Left ventricle myocardium superior (tissue), 1 donor: ENCODE measurements at places on chromosomes 7 and 10. TPM values are rescaled to one million over a fixed set of nuclear protein-coding genes. Genes with fewer than 3 reads are reported as not detected.

Gene KCNIP2
- total RNA-seq: 568 TPM

DNA sequence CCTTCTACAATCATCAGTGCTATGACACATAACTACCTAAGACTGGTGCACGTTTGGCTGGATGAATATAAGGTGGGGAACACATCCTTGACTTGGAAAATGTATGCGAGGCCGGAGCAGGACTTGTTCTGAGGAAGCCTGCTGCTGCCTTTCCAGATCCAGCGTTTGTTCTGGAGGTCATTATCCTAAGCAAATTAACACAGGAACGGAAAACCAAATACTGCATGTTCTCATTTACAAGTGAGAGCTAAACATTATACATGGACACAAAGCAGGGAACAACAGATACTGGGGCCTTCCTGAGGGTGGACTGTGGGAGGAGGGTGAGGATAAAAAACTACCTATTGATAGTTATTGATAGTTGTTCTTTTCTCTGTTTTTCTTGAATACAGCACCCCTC, 10.8 kb upstream of the GALNT11 start:
- DNase-seq: no peak

DNA sequence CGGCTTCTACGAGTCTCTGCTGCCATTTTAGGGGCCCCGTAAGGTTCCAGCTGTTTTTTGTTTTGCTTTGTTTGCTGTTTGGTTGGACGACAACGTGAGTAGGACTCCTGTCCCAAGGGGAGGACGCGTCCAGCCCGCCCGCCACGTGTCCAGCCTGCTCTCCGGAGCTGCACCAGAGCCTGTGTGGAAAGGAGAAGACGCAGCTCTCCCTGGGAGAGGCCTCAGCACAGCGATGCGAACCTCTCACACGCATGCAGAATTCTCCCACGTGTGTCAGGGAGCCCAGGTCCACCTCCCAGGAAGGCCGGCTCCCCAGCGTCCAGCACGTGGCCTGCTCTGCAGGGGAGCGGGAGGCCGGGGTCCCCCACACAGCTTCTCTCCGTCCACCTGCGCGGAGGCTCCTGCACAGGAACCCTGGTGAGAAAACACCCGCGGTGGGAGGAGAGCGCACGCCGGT, 36.4 kb upstream of the DNAJB6 start:
- no peak for DNase-seq

DNA sequence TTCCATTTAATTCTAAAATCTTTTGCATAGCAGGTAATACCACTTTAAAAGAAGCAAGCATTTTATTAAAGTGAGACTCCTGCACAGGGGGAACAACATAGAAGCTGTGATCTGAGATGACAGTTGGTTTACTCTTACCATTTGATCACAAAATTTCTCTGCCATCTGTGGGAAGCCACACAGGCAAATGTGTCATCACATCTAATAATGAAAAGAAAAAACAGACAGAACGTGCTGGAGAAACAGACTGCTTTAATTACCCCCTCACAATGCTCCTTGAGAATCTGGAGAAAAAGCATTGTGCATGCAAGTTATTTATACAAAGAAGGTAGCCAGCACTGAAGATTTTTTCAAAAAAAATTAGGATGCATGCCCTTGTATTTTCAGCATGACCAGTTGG, 165.2 kb upstream of the PTER start:
- no peak for DNase-seq

GRCh38 chr10:110179220-110179619, 28.2 kb upstream of the MXI1 start:
- DNase-seq: no peak

- no peak for DNase-seq
Observed at GRCh38 chr10:88687853-88688467, 18.1 kb upstream of the LIPK start.

Gene TYW1B
- total RNA-seq: 2.8 TPM

Gene FANK1
- 0.35 TPM for total RNA-seq

Gene FGFR2
- 0.17 TPM for total RNA-seq

DNA sequence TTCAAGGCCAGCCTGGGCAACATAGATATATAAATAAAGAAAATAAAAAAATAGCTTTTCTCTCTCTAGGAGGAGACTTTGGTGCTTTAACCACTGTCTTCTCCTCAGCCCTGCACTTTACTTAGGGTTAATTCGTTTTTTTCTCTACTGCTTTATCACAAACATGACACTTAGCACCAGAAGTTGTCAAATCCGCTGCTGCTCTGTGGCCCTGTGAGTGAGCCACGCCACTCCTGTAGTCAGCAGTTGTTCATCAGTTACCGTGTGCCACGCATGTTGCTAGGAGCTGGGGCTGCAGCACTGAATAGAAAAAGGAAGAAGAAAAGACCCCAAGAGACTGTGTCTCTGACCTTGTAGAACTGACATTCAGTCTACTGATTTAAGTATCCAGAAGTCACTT, 232.6 kb downstream of the CELF2 start:
- DNase-seq: no peak

DNA sequence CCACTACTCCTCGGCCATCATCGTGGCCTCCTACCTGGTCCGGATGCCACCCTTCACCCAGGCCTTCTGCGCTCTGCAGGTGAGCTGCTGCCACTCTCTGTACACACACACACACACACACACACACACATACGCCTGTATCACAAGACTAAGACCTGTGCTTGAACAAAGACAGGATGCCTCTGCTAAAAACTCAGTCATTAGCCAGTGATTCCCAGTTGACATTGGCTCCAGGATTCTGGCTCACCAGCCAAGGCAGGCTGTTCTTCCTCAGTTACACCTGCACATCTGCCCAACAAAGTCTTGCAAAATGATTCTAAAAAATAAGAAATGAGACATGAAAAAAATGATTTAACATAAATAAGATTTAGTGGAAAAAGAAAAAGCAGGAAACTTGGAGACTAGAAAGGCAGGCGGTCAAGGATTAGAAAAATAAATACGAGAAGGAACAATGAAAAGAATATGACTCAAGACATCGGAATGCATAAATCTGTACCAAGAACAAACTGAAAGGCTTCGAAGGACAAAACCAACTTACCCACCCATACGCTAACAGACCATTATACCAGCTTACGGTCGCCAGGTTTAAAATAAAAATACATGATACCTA, 7.4 kb upstream of the LRRC18 start:
- no peak for DNase-seq
